Stimulated activated CD4-positive, alpha-beta T cell treated with anti-CD3 and anti-CD28 coated beads, TNF-alpha, amount 100 ng/mL, for 1 hour (primary cell): ENCODE measurements at places on chromosomes 12 and 14.

DNA sequence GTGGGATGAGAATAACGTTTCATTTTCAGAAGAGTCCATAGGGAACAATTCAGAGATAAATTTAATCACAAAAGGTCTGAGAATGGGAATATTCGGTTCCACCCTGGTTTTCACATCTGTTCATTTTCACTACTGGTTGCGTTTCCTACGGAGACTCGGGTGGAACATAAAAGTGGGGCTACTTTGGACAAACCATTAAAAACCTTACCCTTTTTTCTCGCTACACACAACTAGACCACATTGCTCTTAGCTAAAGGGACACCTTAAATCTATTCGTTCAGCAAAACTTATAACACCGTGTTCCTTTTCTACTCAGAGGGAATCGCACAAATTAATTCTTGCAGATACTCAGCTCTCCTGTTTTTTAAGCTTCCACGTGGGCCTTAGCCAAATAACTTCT is 1.0 kb upstream of the SUDS3 start:
- DNase-seq: no peak

- no peak for DNase-seq
Measured at GRCh38 chr12:126897778-126898177, 1369.2 kb upstream of the TMEM132C start.

GRCh38 chr12:17992002-17992656 is 97.9 kb downstream of the RERGL start:
- no peak for DNase-seq

DNA sequence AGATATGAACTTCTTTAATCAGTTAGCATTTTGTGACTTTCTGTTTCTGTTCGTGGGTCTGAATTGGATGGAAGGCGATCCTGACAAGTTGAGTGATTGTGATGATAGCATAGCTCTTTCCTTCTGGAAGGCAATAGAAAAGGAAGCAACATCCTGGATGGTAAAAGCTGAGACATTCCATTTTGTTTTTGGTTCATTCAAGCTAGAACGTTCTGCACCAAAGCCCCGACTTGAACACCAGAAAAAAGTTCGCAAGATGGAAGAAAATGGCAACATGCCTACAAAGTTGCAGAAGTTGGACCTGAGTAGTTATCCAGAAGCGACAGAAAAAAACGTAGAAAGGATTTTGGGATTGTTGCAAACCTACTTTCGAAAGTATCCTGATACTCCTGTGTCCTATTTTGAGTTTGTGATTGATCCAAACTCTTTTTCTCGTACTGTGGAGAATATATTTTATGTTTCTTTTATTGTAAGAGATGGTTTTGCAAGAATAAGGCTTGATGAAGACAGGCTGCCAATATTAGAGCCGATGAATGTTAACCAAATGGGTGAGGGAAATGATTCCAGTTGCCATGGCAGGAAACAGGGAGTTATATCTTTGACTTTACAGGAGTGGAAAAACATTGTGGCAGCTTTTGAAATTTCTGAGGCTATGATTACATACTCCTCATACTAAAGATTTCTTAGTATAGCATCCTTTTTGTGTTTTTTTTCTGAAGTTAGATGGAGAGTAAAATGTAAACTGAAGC is 896 bp downstream of the EID3 start:
- DNase-seq: no peak

DNA sequence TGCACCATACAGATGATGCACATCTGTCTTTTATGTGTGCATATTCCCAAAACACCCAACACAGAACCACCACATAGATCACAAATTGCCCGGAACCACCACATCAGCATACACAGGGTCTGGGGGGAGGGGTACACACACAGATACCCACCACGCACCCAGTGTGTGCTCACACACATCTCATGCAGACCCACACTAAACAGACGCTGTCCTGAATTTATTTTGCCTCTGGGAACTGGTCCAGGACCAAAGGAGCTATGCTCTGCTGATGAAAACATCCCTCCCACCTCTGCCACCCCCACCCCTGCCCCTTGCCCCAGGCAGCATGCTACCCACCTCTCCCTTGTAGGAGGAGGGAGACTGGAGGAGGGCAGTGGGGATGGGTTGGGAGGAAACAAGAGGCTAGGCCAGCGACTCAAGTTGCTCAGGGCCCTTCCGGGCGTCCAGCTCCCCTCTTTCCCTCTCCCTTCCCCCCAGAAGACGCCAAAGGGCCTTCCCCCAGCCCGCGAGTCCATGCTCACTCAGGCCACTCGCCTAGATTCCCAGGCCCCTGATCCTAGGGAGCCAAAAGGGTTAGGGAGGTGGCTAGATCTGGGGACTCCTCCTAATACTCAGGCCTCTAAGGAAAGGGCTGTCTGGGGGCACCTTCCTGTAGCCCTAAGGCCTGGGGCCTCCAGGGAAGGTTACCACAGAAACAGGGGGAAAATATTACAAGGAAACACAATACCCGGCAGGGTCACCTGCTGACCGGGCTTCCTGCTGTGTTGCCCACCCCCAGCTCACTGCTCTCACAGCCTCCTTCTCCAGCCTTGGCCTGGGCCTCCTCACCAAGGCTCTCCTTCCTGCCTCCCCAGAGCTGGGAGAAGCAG is 3.1 kb downstream of the HDAC7 start:
- no peak for DNase-seq

- DNase-seq: no peak
Measured at GRCh38 chr12:71772735-71773134, 18.1 kb downstream of the RAB21 start.
